ENCODE measurements at places on chromosomes 13 and 19.

DNA sequence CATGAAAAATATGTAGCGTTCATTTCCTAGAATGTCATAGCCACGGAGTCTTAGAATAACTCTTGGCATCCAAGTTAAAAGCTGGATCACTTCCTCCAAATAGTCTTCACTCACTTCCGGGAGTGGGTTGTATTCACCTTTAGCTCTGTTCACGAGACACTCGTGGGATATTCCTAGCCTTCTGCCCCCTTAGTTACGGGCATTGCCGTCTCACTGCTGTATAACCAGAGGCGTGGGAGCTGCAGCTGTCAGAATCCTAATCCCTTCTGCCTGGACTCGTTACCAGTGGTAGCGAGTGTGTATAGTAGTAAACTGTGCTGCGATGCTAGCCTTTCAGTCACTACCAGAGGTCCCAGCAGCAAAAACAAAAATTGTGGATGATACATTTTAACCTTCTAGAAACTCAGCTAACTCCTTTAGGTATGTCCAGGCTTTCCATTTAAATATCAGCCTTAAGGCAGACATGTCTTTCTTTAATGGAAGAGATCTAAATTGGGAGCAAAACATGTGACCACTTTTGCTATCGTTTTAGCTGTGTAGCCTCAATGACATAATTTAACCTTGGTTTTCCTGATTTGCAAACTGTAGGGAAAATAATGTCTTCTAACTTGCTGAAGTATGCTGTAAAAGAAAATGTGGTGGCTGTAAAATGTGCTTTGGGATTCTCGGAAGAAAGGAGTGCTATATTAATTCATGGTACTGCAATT, 34.1 kb downstream of the ERCC5 start:
- no peak for DNase-seq

DNA sequence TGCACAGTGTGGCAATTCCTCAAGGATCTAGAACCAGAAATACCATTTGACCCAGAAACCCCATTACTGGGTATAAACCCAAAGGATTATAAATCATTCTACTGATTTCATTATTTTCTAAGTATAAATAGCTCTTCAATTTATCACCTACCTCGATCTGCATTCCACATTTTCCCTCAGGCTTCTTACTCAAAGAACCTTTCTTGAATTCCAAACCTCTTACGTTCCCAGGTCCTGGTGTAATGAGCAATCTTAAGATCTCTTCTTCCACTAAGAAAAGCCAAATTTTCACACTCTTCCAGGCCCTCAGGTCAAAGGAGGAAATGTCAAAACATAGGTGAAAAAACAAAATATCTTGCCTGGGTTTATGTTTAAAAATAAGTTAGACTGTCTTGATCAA, 237.3 kb upstream of the GPC6 start:
- no peak for DNase-seq

- DNase-seq = no peak
These were observed 59.3 kb upstream of the WDFY2 start for GRCh38 chr13:51524829-51525566.

DNA sequence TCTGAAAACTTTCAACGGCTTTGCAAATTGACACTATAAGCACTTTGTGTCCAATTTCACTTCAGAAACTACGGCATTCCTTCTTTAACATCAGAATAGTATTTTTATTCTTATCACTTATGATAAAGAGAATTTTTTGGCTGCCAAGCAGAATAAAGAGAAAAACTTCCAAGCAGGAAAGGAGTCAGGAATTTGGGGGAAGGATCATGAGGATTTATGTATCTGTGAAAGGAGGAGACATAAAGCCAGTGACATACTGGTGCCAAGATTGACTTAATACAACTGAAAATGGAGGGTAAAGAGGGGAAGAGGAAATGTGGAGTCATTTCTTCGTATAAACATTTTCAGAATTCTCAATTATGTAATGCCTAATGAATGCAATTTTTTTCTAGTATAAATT, 94.7 kb downstream of the RBM26 start:
- no peak for DNase-seq

DNA sequence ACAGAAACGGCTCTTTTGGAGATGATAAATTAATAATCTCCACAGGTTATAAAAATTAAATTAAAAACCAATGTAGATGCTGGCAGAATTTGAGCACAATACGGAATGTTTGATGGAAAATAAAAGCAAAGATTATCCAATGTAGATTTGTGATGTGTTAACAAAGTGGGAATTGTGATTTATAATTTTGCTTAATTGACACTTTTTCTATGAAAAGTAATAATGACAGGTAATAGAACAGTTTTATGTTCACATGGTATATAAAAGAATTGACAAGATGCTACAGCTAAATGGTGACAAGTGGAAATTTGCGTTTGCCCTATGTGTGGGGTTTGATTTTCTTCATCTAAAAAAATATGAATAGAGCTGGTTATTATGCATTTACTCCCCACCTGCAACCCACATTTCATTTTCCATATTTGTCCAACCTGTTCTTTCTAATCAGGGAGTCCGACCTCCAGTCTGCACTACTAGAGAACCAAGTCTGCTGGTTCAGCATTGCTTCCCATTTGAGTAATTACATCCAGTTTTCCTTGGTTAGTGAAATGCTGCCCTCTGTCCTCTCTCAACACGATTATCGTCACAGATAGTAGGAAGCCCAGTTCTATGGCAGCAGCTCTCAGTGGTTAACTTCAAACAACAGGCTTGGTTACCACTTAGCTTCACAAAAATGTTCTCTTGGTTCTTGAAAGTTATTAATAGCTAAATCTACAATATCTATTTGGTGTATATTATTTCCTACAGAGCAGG, 61.4 kb upstream of the SLITRK1 start:
- DNase-seq = no peak

GRCh38 chr13:50576156-50576555, 267.3 kb downstream of the DLEU7 start:
- DNase-seq = no peak

- no peak for DNase-seq
These were observed 13.0 kb downstream of the CYP2S1 start for GRCh38 chr19:41205995-41206394.

DNA sequence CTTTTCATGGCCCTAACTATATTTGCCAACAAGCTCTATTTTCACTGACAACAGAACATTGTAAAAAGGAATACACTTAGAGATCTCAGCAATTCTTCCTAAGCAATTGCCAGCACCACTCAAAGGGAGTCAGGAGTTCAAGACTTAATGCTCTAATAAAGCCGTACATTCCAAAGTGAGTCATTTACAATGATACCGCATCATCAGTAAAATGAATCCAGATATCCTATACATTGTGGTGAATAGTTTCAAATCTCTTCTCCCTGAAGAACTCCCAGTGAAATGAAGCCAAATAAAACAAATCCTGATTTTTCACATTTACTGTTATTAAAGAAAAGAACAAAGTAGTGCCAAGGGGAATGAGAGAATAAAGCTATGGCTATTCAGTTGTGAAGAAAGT, 2898.7 kb upstream of the PCDH20 start:
- DNase-seq = no peak

GRCh38 chr13:109130093-109130835, 500.9 kb downstream of the MYO16 start:
- no peak for DNase-seq

DNA sequence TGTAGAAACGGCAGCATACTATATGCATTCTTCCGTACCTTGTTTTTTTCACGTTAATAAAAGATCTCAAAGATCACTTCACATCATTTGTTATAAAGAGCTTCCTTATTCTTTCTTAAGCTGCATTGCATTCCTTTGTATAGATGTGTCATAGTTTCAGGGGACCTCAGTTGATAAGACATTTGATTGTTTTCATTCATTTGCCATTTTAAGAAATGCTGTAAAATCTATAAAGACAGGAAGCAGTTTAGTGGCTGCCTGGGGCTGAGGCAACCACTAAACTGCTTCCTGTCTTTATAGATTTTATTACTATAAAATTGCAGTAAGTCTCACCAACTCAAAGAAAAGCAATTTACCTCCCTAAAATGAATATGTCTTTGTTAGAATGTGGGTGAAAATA, 59.4 kb downstream of the ZDHHC20 start:
- DNase-seq = no peak

All from T-helper 2 cell treated with Interferon-gamma antibody and Interleukin-4, amounts not matched to agents 5 μg/mL and 100 μg/mL, for 36 hours (primary cell).